Stimulated activated CD8-positive, alpha-beta memory T cell treated with anti-CD3 and anti-CD28 coated beads, Interleukin-7, amount 100 ng/mL, for 1 hour (primary cell): ENCODE measurements at places on chromosomes 7 and 10.

DNA sequence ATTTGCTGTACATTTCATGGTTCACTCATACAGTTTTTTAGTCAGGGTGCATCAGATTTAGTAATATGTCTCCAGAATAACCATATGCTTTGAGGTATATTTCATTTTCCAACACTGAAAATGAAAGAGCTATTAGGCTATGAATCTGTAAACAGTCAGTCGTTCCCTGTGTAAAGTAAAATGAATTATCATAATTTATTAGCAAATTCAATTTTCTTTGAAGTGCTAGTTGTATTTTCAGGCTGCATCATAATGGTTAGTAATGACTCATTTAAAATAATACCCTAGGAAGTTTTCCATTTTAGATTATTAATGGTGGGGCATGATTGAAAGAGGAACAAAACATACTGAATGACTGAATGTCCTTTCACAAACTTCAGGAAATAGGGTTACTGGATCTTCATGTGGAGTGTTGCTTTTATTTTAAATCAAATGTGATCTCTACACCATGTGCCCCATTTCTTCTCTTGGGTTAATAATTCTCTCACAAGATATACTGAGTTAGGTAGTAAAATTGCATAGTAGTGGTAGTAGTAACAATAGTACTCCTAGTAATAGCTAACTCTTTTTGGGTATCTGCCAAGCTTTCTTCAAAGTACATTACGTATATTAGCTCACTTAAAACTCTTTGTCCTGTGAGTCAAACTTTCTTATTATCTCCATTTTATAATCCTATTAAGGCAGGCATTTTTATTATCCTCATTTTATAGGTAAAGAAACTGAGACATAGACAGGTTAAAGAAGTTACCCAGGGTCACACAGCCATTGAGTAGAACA lies 476.5 kb downstream of the SUGCT start:
- DNase-seq, result no peak

DNA sequence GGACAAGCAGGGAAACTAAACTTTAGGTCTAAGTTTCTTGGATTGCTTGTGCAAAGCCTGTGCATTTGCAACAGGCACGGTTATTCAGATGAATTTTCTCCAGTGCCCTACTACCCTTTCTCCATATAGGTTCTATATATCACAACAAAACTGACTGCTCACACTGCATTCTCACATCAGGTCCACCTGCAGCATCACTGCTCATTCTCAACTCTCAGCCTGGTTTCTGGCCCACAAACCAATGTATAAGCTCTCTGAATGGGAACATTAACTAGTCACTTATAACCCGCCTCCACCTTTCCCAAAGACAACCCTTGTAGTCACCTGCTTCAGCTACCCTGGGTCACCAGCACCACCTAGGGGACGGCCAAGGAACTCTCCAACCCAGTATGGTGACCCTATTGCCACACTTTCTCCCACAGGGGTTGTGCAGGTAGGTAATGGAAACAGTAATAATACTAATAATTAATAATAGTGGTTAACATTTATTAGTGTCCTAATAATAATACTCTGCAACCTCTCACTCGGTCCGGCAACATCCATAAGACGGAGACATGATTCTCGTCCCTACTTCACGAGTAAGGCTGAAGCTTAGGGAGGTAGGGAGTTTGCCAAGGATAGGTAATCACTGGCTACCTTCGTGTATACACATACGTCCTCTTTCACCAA lies 97.3 kb downstream of the CLEC2L start:
- DNase-seq, result no peak

GRCh38 chr7:18292584-18292983 lies 203.0 kb upstream of the HDAC9 start:
- no peak for DNase-seq

- no peak for DNase-seq
These were observed 15.7 kb upstream of the ARPC1A start for GRCh38 chr7:99310004-99310403.

- no peak for DNase-seq
These were observed 7.3 kb upstream of the ASB4 start for GRCh38 chr7:95478272-95479037.

- DNase-seq, result no peak
These were observed 246.9 kb upstream of the NEBL start for GRCh38 chr10:21144047-21144446.

GRCh38 chr7:80319461-80319860 lies 184.8 kb downstream of the GNAI1 start:
- DNase-seq, result no peak

DNA sequence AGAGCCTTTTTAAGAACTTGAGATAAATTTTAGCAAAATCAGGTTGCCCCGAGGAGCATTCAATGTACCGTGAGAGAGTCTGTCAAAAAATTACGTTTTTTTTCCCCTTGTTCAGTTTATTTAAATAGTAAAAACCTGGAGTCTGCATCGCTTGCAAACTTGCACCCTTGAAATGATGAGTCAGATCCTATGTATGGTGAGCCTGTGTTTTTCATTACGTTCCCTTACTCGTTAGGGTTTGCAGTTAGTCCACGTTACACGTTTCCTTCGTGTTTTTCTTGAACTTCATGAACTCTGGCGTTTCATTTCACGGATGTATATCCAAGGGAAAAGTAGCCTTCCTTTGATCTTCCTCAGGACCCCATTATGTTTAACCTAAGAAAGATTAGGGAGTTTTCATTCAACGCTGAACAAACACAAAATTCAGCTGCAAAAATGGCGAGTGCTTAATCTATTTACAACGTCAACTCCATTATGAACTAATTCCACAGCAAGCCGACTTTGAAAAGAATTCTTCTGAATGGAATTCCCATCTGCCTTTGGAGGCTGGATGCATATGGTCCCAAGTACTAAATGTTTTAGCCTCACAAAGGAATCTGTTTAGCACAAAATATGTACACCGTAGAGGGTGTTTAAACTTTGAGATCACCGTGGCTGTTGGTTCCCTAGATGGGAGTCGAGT lies 182.4 kb downstream of the MYOF start:
- no peak for DNase-seq

- DNase-seq, result no peak
These were observed 150.3 kb upstream of the PHYHIPL start for GRCh38 chr10:59025981-59026765.

- no peak for DNase-seq
These were observed 15.8 kb downstream of the ATP6V1F start for GRCh38 chr7:128878226-128879105.

- DNase-seq, result no peak
These were observed 76.8 kb upstream of the AFAP1L2 start for GRCh38 chr10:114481055-114481454.

GRCh38 chr7:125256446-125256845 lies 326.8 kb upstream of the POT1 start:
- no peak for DNase-seq

DNA sequence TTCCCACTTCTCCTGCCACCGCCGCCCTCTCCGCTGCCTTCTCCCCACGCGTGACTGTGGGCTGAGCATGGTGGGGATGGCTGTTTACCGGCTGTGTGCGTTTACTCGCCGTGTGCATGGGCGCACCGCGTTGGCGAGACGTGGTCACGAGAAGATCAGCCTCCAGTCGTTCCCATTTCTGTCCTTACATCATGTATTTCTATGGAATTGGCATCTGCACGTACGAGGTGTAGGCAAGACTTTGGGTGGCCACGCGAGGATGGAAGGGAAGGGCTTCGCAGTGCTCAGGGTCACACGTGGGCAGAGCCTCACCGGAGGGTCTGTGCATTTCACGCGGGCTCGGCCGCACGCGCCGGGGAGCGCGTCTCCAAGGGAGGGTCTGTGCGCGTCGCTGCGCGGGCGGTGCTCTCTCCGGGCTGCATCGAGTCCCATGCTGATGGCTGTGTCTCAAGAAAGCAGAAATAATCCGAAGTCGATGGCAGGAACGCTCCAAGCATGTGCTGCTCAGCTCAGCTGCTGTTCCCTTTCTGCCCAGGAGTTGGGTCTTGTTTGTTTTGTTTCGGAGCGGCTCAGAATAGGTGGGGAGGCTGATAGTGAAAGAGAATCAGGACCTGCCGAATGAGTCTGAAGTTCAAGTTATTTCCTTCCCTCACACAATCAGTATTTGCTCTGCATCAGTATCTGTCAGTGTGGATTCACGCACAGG lies 973 bp downstream of the CAMK1D start:
- peak; percentile 13 for DNase-seq

DNA sequence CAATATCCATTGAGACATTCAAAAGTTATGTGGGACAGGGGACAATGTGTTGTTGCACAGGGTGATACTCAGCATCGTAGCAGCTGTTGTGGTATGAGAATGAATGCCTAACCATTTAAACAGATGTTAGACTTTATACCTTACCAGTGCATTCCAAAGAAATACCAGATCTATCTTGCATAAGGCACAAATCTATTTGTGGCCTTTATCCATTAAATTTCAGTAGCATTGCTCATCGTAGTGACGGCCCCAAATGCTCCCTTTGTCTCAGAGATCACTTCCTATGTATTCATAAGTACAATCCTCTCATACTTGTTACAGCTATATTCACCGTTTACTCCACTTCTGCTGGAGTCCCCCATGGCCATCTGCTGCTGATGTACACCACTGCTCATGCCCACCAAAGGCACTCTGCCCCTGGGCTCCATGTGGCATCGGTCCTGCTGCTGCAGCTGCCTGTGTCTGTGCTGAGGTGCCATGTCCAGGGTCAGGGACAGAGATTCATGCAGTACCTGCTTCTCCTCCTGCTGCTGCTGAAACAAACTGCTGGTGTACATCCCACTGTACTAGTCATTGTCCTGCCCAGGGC lies 96.3 kb downstream of the CPED1 start:
- DNase-seq, result no peak

DNA sequence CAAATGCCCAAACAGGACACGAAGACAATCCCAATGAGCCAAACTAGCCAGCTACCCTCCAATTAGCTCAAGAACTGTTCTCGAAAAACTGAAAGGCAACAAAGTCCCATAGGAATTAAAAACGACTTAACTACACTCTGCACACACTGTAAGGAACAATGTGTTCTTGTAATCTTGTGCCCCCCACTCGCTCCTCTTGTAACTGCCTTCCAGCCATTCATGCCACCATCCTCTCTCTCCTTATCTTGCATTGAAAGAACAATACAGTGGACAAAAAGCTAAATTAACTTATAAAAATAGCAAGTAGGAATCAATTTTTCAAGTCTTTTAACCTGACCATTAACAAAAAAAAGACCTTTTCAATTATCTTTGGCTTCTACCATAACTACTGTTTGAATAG lies 2.9 kb downstream of the CYTH3 start:
- DNase-seq, result no peak

DNA sequence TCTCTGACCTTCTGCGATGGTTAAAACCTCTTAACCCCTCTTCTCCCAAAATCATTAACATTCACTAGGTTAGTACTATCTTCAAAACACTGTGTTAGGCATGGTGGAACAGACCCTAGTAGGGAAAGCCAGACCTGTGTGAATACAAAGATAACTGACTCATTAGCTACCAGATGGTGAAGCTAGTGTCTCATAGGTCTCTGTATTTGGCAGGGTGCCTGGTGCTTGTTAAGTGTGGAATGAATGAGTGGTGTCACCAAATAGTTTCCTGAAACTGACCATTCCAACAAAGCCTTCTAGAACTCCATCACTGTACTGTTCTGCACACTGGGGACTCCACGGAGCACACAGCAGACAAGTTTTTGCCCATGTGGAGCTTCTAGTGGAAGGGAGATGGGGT lies 27.7 kb upstream of the TM9SF3 start:
- DNase-seq, result no peak

DNA sequence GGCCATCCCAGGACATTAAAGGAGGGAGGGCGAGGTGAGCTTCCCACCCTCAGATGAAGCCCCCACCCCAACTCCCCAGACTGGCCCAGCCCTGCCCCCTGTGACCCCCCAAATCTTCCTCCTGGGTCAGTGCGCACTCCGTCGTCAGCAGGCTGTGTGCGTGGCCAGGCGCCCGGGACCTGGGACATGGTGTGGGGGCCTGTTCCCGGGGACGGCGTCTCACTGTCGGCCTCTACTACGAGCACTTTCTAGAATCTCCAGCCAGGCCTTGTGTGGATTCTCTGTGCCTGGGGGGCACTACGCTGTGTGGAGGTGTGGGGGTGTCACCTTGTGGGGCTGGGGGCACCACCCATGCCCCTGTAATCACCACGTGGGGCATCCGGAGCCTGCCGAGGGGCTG lies 9.8 kb downstream of the PWWP2B start:
- no peak for DNase-seq

GRCh38 chr7:36403452-36403851 lies 13.8 kb downstream of the ANLN start:
- no peak for DNase-seq

DNA sequence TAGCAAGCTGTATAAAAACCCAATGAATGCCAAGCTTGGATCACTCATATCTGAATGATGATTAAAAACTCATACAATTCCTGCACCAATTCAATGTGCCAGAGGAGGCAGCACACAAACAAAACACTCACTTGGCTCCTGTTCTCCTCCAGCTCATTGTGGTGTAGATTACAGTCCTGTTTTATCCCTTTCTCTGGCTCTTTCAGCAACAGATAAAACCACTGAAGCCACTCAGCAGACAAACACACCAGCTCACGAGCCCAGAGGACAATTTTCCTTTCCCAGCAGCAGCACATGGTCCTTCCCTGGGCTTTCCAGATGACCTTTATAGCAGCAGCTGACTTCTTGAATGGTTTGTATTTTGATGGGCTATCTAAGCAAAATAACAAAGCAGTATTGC lies 107.3 kb upstream of the STARD3NL start:
- DNase-seq, result no peak

GRCh38 chr7:66747881-66748511 lies 7.5 kb downstream of the RABGEF1 start:
- DNase-seq, result no peak

DNA sequence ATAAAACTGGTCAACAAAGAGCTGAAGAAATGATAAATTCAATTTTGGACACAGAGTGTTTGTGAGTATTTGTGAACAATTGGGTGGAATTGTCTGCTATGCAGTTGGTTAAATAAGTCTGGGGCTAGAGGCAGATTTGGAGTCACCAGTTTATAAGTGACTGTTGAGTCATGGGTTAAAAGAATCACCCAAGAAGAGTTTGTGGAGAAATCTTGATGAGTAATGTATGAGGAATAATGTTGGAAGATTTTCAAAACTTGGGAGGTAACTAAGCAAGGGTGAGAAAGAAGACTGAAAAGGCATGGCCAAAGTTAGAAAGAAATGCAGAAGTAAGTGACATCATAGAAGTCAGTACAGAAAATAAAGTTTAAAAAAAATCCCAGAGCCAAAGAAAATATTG lies 750.7 kb downstream of the MAGI2 start:
- no peak for DNase-seq

DNA sequence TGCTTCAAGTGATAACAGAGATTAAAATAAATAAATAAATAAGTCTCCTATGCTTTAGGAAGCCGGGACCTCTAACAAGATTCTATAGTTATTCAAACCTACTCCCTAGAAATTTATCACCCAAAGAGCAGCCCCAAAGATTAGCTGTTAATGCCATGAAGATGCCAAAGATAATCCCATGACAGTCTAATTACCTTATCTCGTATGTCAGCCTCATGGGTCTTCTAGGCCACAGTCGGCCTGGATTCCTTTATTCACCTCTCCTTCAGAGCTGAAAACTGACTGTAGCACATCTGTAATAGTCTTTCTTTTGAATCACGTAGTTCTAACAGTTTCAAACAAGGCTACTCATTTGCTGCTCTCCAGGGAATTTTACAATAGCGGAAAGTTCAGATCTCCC lies 24.2 kb downstream of the COL1A2 start:
- DNase-seq, result no peak
